ENCODE measurements at places on chromosomes 11 and 22. TPM values are rescaled to one million over a fixed set of nuclear protein-coding genes. Genes with fewer than 3 reads are reported as not detected.

TSGA10IP gene
- total RNA-seq = not detected

MAML2 gene
- 4.8 TPM for total RNA-seq

ART1 gene
- 0.16 TPM for total RNA-seq

SPI1 gene
- 0.78 TPM for total RNA-seq

OR4A16 gene
- not detected for total RNA-seq

LDLRAD3 gene
- 58.8 TPM for total RNA-seq

CRYBB2 gene
- not detected for total RNA-seq

WBP2NL gene
- 4.5 TPM for total RNA-seq

KCNE3 gene
- total RNA-seq = 1.7 TPM

TMEM41B gene
- 74.1 TPM for total RNA-seq

CCDC87 gene
- 0.62 TPM for total RNA-seq

CAPRIN1 gene
- total RNA-seq = 292 TPM

ANGPTL5 gene
- 0.62 TPM for total RNA-seq

PVALB gene
- total RNA-seq = 0.62 TPM

PHF21B gene
- 8.1 TPM for total RNA-seq

TYR gene
- total RNA-seq = not detected

GGT5 gene
- 0.94 TPM for total RNA-seq

C11orf87 gene
- total RNA-seq = 29.8 TPM

MED19 gene
- 27.1 TPM for total RNA-seq

OR5I1 gene
- not detected for total RNA-seq

TENM4 gene
- 112 TPM for total RNA-seq

CSKMT gene
- 11.5 TPM for total RNA-seq

HOATZ gene
- total RNA-seq = not detected

ZNF280B gene
- 3.7 TPM for total RNA-seq

KRTAP5-1 gene
- not detected for total RNA-seq

CWF19L2 gene
- 32.8 TPM for total RNA-seq

TMPRSS4 gene
- total RNA-seq = not detected

All from occipital lobe (tissue), 3 donors.